ENCODE measurements at places on chromosomes 1 and 21. TPM values are rescaled to one million over a fixed set of nuclear protein-coding genes. Genes with fewer than 3 reads are reported as not detected.

The IL10RB gene
- 22.2 TPM for polyA plus RNA-seq

The PIK3R3 gene
- polyA plus RNA-seq: 4.2 TPM

The HSPG2 gene
- 214 TPM for polyA plus RNA-seq

The PCP4 gene
- polyA plus RNA-seq: 2.0 TPM

The PADI2 gene
- polyA plus RNA-seq: 4.3 TPM

The CAPN9 gene
- polyA plus RNA-seq: 0.45 TPM

The TTC34 gene
- 0.16 TPM for polyA plus RNA-seq

The MFSD2A gene
- 1.5 TPM for polyA plus RNA-seq

The GJA5 gene
- 16.8 TPM for polyA plus RNA-seq

The ZNF695 gene
- polyA plus RNA-seq: 0.12 TPM

The TPTE gene
- polyA plus RNA-seq: not detected

The PLA2G2F gene
- polyA plus RNA-seq: not detected

The GBP1 gene
- polyA plus RNA-seq: 5.5 TPM

The VWA5B1 gene
- polyA plus RNA-seq: 0.07 TPM

The NBPF10 gene
- polyA plus RNA-seq: 0.88 TPM

The CLIC6 gene
- 1.8 TPM for polyA plus RNA-seq

The GBP2 gene
- polyA plus RNA-seq: 96.0 TPM

The OR2T29 gene
- not detected for polyA plus RNA-seq

The CD1D gene
- 0.93 TPM for polyA plus RNA-seq

The SLC45A3 gene
- polyA plus RNA-seq: 1.7 TPM

The SMCP gene
- polyA plus RNA-seq: not detected

The AMY1A gene
- polyA plus RNA-seq: not detected

The RNU1-4 gene
- polyA plus RNA-seq: not detected

The RIPPLY3 gene
- not detected for polyA plus RNA-seq

The RRP1 gene
- polyA plus RNA-seq: 9.8 TPM

The LCE1C gene
- polyA plus RNA-seq: not detected

The FLG2 gene
- 0.01 TPM for polyA plus RNA-seq

The NPR1 gene
- 81.7 TPM for polyA plus RNA-seq

The SPRR2B gene
- not detected for polyA plus RNA-seq
